ENCODE measurements at places on chromosomes 16 and 17.

- DNase-seq, result no peak
Observed at GRCh38 chr17:4666296-4666695, 24.8 kb upstream of the ALOX15 start.

DNA sequence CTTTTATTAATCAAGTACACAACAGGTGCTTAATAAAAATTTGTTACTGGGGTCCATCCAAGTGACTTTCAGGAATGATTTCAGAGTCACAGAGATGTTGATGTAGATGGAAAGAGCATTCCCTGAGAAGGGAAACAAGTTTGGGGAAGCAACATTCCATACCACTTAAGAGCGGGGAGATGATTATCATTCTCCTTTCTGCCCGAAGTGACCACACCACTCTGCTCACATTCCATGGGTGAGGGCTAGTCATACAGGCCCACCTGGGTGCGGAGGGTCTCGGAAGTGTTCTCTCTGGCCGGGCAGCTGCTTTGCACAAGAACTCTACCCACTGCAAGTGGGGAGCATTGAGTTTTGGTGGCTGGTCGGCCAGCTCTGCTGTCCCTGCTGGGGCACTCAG lies 231.4 kb downstream of the SNX29 start:
- DNase-seq, result no peak

DNA sequence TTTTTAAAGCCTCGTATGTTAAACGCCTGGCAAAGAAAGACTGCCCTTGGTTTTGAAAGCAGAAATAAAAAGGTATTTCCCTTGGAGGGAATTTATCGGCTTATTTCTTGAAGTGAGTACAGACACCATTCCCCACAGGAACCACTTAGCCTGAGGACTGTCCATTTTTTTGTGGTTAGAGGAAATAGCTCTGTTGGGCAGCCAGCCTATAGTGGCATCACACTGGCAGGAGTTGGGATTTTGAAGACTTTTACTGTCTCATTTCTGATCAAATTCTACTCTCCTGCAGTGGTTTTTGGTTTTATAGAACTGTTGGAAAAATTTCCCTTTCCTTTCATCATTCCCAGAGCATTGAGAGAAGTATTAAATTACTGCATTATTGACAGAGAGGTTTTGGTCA lies 34.1 kb upstream of the CDC6 start:
- no peak for DNase-seq

DNA sequence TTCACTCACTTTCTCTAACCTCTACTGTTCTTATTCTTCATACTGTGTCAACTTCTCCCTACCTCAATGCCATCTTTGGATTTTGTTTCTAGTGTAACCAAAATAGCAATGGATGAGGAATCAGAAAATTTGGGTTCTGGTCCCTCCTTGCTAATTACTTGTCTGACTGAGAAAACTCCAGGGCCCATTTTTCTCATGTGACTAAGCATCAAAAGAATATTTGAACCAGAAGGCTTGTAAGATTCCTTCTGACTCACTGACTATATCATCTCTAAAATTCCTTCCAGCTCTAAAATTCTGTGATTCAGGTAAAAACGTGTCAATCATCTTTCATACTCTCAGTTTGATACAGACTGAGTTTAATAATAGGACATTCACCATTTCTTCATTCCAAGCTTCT lies 57.9 kb downstream of the BRIP1 start:
- no peak for DNase-seq

- DNase-seq, result no peak
Observed at GRCh38 chr17:77634710-77635109, 323.8 kb upstream of the TNRC6C start.

DNA sequence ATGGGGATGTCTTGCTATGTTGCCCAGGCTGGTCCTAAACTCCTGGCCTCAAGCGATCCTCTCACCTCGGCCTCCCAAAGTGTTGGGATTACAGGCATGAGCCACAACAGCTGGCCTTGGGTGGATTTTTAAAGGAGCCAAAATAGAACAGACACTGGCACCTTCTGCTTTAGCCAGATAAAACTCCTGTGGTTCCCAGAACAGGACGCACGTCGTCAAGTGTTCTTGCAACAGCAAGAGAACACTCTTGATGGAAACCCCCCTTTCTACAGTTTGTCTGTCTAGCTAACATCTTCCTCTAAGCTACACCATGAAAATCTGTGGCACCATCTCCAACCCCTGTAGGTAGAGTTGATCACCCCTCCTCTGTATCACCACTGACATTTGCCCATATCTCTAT lies 122.6 kb downstream of the NPIPB5 start:
- DNase-seq, result no peak

- no peak for DNase-seq
Observed at GRCh38 chr17:75456039-75456416, 407 bp upstream of the TMEM94 start.

- peak; percentile 69 for DNase-seq
Observed at GRCh38 chr17:143785-144281, 6.5 kb downstream of the SCGB1C2 start.

DNA sequence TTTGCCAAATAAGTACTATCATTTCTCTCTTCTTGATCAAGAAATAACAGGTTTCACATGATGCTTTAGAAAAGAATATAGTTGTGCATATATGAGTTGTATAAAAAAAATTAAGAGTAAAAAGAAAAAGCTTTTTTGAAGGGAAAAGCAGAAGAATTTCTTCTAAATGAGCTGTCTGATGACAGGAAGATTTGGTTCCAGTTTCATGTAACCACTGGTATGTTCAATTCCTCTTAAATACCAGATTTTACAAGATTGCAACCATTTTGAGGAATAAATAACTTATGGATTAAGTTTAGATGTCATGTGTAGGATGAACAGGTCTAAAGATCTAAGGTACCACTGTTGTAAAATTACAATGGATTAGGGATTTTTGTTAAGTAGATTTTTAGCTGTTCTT lies 45.0 kb downstream of the VMP1 start:
- DNase-seq, result no peak

GRCh38 chr17:36946726-36947091 lies 2.0 kb upstream of the AATF start:
- no peak for DNase-seq

DNA sequence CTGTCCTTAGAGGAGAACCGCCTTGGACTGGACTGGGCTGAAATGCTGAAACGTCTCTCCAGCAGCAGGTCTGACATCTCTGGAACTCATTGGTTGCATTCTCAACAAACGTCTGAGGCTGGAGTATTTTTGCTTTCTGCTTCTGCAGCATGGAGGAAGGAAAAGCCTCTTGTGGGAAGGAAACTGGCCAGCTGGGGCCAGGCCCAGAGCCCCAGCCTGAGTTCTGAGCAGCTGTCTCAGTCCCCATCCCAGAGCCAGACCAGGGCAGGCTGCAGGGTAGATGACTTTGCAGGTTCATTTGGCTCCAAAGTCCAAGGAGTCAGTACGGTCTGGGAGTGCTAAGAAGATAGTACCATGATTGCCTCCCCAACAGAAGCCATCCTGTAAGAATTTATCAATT lies 18.3 kb downstream of the TEKT3 start:
- DNase-seq, result no peak

- no peak for DNase-seq
Observed at GRCh38 chr17:63496663-63497400, 20.0 kb downstream of the ACE start.

GRCh38 chr17:76379275-76379641 lies 5.2 kb upstream of the SPHK1 start:
- DNase-seq, result no peak

GRCh38 chr16:14669776-14670175 lies 24.3 kb downstream of the PLA2G10 start:
- no peak for DNase-seq

DNA sequence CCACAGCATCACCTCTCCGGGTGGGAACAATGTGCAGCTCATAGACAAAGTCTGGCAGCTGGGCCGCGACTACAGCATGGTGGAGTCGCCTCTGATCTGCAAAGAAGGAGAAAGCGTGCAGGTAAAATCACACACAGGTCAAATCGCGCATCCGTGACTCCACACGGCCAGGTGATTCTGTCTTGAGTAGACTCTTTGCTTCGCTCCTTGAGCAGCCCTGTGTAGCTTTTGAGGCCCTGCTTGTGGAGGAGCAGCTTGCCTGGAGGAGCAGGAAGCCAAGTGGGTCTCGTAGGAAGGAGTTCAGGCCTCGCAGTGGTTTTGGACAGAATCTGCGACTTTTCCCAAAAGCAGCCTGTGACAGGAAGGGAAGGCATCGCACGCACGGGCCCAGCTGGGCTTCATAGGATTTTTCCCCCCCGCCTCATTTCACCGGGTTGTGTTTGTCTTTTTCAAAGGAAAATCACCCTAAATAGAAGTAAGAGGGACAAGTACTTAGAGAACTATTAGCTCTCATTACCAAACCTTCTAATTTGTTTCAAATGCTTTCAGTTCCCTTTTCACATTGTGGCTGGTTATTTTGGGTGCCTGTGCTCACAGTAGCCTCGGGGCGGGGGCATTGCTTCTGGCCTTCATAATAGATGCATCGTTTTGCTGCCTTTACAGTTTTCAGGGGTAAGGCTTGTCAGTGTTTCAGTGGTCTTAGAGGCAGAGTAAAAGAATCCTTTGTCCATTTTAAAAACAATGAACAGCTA lies 71.5 kb downstream of the SEC14L1 start:
- no peak for DNase-seq

- DNase-seq, result peak; percentile 11
Observed at GRCh38 chr16:48101069-48101674, 54.6 kb downstream of the ABCC12 start.

DNA sequence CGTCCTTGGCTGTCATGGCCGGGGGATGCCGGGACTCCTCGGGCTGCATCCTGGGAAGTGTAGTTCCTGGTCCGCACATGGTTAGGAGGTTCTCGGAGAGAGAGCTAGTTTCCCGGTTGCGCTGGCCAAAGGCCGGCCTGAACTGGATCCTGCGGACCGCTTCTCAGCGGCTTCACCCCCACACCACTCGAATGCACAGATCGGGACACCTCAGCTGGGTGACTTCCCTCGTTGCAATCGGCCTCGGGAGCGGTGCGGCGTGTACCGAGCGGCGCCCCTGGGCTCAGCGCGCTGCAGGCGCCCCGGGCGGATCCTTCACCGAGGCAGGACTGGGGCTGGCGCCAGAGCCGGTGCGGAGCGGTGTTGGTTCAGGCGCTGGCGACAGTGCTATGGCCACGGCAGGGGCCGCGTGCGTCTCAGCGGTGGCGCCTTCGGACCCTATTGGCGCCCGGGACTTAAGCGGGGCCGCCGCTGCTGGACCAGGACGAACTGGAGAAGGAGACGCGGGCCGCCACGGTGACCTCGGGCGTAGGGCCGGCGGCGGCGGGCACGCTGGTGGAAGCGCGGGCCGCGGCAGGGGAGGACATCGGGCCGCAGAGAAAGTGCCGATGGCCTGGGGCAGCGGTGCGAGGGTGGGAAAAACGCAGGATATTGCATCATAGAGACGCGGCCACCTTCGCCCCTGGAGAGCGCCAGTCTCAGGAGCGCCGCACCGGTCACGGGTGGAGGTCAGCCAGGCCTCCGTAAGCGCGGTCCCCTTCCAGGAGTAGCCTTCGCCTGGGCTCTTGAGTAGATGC lies 11.4 kb downstream of the ZNF629 start:
- DNase-seq, result peak; percentile 42

DNA sequence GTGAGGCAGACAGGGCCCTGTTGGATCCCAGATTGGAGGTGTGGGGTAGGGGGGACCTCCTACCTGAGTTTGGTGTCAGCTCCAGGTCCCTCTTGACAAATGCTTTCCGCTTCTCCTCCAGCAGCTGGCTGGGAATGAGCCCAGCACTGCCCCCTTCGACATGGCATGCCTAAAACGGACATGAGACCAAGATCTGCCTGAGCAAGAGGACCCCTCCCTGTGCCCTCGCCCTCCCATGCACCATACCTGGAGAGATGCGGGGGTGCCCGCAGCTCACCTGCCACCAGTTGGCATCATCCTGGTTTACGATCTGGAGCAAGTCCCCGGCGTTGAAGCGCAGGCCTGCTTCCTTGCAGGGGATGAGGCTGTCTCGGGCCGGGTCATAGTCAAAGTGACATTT lies 26.2 kb downstream of the MPP2 start:
- DNase-seq, result no peak

- DNase-seq, result no peak
Observed at GRCh38 chr17:34378664-34379101, 15.7 kb upstream of the CCL1 start.

DNA sequence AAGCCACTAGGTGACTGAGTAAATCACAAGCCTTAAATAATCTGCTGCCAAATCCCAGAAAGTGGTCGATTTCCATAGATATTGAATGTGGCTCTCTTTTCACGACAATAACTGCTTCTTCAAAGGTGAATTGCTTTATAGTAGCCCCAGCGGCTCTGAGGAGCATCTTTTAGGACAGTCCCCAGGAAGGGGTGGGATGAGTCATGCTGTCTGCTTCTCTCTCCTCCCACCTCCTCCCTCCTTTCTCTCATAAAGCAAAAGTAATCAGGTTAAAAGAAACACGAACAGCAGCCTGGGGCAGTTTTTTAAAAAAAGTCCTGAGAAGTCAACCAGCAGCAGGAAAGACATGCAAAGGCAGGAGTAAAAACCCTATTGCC lies 1.8 kb downstream of the KIAA0513 start:
- DNase-seq, result peak; percentile 51

- no peak for DNase-seq
Observed at GRCh38 chr16:65059406-65059980, 62.4 kb downstream of the CDH11 start.

DNA sequence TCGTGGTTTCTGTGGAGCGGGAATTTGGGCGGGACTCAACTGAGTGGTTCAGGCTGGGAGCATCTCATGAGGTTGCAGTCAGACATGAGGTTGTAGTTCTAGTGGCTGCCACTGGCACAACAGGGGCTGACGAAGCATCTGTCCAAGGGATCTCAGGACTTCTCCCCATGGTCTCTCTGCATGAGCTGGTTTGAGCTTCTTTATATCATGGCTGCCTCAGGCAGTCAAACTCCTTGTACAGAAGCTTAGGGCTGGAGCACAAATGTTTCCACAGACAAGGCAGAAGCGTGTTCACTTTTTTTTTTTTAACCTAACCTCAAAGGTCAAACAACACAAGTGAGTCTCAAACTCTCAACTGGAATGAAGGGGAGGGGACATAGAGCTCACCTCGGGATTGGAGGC lies 243.3 kb downstream of the MSI2 start:
- no peak for DNase-seq

GRCh38 chr16:29806099-29806579 lies at the start of gene MAZ:
MAZ (plus strand) TSS chr16:29806529; CDS start chr16:29806702, 173 bp downstream.
- DNase-seq, result peak; percentile 78
